Vagina (tissue), 2 donors: ENCODE measurements at places on chromosomes 1 and 21. TPM values are rescaled to one million over a fixed set of nuclear protein-coding genes. Genes with fewer than 3 reads are reported as not detected.

CACNA1S gene
- total RNA-seq: not detected

RNU1-4 gene
- total RNA-seq: 19,908 TPM

C1orf53 gene
- total RNA-seq: 6.4 TPM

PRAMEF18 gene
- not detected for total RNA-seq

BEND5 gene
- 8.6 TPM for total RNA-seq

VCAM1 gene
- total RNA-seq: 5.6 TPM

KRTAP11-1 gene
- not detected for total RNA-seq

DNA sequence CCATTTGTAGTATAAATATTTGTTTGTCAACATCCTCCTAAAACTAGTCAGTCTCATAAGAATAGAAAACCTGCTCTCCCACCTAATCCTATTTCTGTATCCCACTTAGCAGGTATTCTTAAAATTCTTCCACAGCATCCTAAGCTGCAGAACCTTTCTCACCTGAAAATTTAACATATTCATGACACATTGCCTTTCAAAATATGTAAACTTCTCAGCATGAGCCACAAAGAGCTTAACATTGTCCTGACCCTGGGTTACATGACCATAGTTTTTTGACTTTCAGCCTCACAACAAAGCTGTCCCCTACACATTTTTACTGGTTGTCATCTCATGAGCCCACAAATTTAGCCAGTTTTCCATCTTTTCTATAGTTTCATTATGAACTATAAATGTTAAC lies 712.1 kb downstream of the LTN1 start:
- H3K27me3 ChIP-seq: no peaks in the 10 kb centered on the region
- H3K27ac ChIP-seq: no peak overlapping the region
- no peak for DNase-seq
- peaks cover 7% of the 10 kb centered on the region for H3K4me1 ChIP-seq
- H3K4me3 ChIP-seq: no peak overlapping the region
- H3K36me3 ChIP-seq: no peaks in the 10 kb centered on the region

DNA sequence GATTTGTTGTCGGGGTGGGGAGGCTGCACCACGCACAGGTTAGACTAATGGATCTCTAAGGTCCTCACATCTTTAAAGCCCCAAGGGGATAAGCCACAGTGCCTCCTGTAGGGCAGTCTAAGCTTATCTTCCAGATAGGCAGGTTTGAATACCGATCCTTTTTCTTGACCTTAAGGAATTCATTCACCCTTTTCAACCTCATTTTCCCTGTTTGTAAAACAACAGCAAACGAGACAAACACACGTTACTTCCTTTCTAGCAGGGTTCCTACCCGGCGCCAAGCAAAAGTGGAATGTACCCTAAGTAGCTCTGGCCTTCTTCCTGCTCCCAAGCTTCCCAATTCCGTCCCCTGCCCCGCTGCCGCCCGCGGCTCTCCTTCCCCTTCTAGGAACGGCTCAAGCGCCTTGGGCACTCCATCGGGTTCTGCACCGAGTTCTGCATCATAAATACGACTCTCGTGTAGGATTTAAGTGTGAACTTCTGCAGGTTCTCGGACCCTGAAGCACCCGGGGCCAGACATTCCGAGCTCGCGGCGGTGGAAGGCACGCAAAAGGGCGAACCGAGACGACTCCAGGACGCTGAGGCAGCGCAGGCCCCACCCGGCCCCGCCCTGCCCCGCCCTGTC lies 548 bp upstream of the CDC20 start:
- no peaks in the 10 kb centered on the region for H3K27me3 ChIP-seq
- peak overlapping the region; percentile 94 for H3K27ac ChIP-seq
- peak overlapping the region; percentile 58 for H3K4me3 ChIP-seq
- peaks cover 17% of the 10 kb centered on the region for H3K4me1 ChIP-seq

GRCh38 chr1:228070173-228070572 lies 12.3 kb upstream of the ARF1 start:
- H3K27me3 ChIP-seq: no peaks in the 10 kb centered on the region
- DNase-seq: no peak
- no peaks in the 10 kb centered on the region for H3K36me3 ChIP-seq
- no peaks in the 10 kb centered on the region for H3K4me1 ChIP-seq
- H3K27ac ChIP-seq: no peak overlapping the region

DNA sequence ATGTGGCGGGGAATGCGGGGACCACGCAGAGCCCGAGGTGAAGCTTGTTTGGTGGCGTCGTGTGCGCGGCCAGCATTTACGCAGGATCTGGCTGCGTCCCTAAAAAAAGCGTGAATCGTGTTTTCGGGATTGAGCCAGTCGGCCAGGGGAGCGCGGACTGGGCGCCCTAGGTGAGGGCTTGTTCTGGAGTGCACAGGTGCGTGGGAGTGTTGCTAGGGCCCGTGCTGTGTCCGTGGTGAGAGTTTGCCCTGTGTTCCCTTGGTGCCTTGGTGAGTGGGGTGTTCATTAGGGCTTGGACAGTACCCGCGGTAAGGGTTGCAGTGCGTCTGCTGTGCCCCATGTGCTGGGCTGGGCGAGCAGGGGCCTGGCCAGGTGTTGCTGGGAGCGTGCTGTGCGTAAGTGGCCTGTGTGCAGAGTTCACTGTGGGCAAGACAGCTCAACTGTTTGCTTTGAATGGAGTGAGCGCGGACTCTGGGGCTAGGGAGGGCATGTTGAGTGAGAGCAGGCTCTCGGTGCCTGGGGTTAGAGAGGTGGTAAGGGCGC lies 673 bp downstream of the CD46 start:
- peak overlapping the region; percentile 85 for H3K27ac ChIP-seq
- H3K27me3 ChIP-seq: no peaks in the 10 kb centered on the region
- H3K4me3 ChIP-seq: peak overlapping the region; percentile 75
- no peaks in the 10 kb centered on the region for H3K36me3 ChIP-seq

DNA sequence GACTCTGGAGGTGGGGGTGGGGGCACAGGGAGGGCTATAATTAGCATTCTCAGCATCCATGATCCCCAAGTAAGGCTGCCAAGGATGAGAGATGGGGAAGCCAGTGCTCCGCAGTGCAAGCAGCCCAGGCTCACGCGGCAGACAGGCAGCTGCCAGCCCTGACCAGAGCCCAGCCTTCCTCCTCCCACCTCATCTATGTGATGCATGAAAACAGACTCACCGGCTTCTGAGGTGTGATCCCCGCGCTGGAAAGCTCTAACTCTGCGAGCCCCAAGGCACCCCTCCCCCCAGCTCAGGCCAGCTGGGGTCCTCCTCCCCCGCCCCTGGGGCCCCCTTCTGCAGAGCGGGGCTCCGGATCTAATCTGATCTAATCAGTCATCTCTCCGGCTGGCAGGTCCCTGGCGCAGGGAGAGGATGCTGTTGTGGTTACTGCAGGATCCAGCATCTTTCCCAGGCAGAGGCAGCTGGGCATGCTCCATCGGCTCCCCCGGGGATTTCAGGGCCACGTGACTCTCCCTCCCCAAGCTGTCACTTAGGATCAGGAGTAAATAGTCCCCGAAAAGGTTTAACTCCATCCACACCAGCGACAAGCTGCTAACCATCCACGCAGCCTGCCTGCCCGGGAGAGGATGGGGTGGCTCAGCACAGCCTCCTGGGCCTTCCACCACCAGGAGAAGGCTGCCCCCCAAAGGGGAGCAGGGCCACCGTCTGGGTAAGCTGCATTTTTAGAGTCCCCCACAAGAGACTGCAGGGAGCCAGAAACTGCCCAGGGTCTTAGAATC lies at the start of gene PLEKHA6:
Gene PLEKHA6 (minus strand): TSS at position 456 of the 782 bp plus-strand sequence. CDS start 86,202 bp downstream, outside the sequence.
- H3K4me1 ChIP-seq: peaks cover 22% of the 10 kb centered on the region
- H3K27ac ChIP-seq: peak within 1 kb of the TSS; percentile 24
- no peaks in the 10 kb centered on the region for H3K27me3 ChIP-seq
- H3K4me3 ChIP-seq: peak within 1 kb of the TSS; percentile 33

DNA sequence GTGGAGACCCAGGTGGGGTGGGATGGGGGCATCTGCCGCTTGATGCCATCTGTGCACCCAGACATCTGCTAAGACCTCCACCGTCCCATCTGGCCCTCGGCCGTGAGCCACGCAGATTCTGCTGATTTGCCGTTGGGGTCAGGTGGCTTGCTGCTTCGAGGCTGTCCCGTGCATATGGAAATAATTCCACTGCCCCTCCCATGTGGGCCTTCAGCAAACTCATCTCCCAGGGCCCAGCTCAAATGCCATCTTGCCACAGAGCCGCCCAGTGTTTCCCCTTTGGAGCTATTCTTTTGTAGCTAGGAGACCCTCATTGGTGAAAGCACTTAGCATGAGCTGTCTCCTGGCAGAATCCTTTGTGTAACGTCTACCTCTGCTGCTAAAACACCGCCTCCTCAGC lies 99.8 kb downstream of the KAZN start:
- no peak overlapping the region for H3K4me3 ChIP-seq
- H3K36me3 ChIP-seq: no peaks in the 10 kb centered on the region
- peaks cover 8% of the 10 kb centered on the region for H3K4me1 ChIP-seq
- no peak overlapping the region for H3K27ac ChIP-seq
- DNase-seq: no peak

- no peaks in the 10 kb centered on the region for H3K4me1 ChIP-seq
- no peaks in the 10 kb centered on the region for H3K27me3 ChIP-seq
- no peaks in the 10 kb centered on the region for H3K36me3 ChIP-seq
- no peak overlapping the region for H3K27ac ChIP-seq
- H3K4me3 ChIP-seq: no peak overlapping the region
Measured at GRCh38 chr21:32779983-32780382, 8.4 kb upstream of the PAXBP1 start.

- no peaks in the 10 kb centered on the region for H3K4me1 ChIP-seq
- H3K36me3 ChIP-seq: no peaks in the 10 kb centered on the region
- H3K4me3 ChIP-seq: no peak overlapping the region
- no peaks in the 10 kb centered on the region for H3K27me3 ChIP-seq
- H3K27ac ChIP-seq: no peak overlapping the region
Measured at GRCh38 chr21:45863267-45863666, 118.3 kb upstream of the COL6A1 start.

DNA sequence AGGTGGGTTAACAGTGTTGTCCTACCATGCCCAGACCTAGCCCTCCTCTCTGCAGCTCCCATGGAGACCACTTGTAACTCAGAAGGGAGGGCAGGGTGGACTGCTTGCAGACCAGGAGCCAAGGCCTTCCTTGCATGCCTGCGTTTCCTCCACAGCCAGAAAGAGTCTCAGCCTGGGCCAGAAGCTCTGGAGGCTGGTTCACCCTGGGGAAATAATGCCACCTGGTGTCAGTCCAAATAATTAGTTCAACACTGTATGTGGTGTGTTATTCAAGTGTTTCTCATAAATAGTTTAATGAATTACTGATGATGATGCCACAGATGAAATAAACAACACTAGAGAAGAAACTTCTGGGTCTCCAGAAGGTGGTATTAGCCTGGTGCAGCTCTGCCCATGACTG lies 16.9 kb upstream of the VANGL1 start:
- H3K36me3 ChIP-seq: no peaks in the 10 kb centered on the region
- DNase-seq: no peak
- H3K27me3 ChIP-seq: no peaks in the 10 kb centered on the region
- no peak overlapping the region for H3K4me3 ChIP-seq

DNA sequence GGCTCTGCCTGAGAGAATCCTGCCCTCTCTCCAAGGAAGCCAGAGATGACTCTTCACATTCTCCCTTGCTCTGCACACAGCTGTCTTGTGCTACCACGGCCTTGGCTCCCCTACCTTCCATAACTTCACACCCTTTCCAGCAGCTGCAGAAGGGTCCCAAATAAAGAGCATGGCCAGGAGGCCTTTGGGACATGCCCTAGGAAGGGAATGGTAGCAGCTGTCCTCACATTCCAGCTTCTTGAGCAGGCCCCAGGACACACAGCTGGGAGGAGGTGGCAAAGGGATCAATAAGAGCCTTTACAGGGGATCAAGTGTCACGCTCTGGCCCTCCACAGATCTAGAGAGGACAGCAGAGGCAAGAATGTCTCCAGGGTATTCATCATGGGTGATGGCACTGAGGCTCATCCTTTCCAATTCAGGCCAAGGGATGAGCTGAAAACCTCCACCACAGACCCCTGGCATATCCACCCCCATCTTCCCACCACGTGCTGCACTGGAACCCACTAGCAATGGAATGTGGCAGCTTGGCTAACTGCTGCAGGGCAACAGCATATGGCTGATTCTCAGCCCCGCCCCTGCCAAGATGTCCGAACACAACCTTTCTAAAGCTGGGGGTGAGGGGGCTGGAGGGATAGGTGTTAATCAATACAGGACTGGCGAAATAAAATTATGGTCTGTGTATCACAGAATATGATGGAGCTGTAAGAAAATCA lies 17.8 kb upstream of the RAB29 start:
- H3K36me3 ChIP-seq: no peaks in the 10 kb centered on the region
- H3K27me3 ChIP-seq: no peaks in the 10 kb centered on the region
- no peaks in the 10 kb centered on the region for H3K4me1 ChIP-seq
- H3K4me3 ChIP-seq: no peak overlapping the region
- no peak overlapping the region for H3K27ac ChIP-seq

DNA sequence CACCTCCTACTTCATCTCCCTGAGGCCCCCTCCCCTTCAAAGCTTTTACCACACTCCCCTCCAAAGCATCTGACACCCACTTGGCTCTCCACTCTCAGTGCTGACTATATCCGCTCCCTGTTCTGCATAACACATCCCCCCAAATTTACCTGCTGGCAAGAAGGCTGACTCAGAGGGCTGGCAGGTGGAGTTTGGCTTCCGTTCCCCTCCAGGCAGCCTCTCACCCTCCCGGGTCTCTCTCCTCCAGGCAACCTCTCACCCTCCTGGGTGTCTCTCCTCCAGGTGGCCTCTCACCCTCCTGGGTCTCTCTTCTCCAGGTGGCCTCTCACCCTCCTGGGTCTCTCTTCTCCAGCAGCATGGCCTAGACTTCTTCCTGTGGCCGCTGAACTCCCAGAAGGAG lies 562.1 kb downstream of the NPHP4 start:
- H3K27me3 ChIP-seq: peaks cover 4% of the 10 kb centered on the region
- H3K4me3 ChIP-seq: no peak overlapping the region
- no peak for DNase-seq
- no peaks in the 10 kb centered on the region for H3K36me3 ChIP-seq
- H3K4me1 ChIP-seq: no peaks in the 10 kb centered on the region
- H3K27ac ChIP-seq: no peak overlapping the region

DNA sequence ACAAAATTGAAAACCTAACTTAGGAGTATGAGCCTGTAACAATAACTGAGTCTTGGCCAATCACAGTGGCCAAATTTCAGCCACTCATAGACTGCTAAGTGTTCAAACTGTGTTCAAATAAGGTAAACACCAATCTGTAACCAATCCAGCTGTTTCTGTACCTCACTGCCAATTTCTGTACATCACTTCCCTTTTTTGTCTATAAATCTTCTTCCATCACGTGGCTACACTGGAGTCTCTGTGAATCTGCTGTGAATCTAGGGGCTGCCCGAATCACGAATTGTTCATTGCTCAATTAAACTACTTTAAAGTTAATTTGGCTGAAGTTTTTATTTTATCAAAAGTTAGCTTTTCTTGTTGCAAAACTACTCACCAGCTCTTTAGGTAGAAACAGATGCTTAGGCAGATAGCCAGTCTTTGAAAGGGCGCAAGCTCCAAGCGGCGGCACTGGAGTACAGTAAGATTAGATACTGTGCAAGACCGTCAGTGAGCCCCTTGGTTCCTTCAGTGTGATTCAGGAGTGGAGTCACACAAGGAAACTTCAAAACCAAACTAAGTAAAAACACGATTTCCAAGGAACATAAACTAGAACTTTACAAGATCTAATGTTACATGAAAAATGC lies 43.2 kb upstream of the ADGRL2 start:
- DNase-seq: no peak
- H3K36me3 ChIP-seq: no peaks in the 10 kb centered on the region
- H3K27me3 ChIP-seq: no peaks in the 10 kb centered on the region
- H3K4me1 ChIP-seq: no peaks in the 10 kb centered on the region
